ENCODE measurements at places on chromosomes 12 and 14. TPM values are rescaled to one million over a fixed set of nuclear protein-coding genes. Genes with fewer than 3 reads are reported as not detected.

CSAD gene
- total RNA-seq = 31.5 TPM

OTOGL gene
- not detected for total RNA-seq

KRT80 gene
- total RNA-seq = not detected

APOLD1 gene
- total RNA-seq = 0.88 TPM

LUM gene
- not detected for total RNA-seq

PGF gene
- total RNA-seq = not detected

CHGA gene
- total RNA-seq = not detected

DNA sequence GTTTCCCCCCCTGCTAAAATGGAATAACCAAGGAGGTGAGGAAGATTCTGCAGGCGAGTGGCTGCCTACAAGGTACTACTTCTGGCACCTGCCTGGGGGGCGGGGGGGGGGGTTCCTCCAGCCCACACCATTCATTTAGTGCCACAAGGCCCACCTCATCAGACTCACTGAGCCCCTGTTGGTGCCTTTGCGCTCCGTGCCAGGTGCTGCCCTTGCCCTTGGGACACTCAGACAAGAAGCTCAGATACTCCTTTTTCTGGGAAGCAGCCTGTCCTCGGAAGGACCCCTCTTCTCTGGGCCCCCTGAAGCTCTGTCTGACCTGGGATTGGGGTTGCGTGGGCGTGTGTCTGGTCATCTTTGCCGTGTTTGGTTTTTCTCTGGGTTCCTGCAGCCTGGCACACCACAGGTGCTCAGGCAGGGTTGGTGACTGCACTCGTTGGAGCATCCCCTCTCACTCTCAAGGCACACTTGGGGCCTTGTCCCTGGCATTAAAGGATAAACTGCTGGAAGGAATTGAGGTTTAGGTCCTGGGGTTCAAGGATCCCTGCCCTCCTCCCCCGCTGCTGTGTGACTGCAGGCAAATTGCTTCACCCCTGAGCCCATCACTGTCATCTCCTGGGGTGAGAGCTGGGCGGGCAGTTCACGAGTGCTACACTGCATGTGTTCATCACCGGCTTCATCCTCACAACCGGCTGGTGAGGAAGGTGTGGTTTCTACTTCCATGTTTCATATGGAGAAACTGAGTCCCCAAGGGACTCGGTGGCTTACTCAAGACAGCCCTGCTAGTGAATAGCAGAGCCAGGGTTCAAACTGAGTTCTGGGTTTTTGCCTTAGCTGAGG lies 16.9 kb downstream of the FAM222A start:
- no peak for DNase-seq

DNA sequence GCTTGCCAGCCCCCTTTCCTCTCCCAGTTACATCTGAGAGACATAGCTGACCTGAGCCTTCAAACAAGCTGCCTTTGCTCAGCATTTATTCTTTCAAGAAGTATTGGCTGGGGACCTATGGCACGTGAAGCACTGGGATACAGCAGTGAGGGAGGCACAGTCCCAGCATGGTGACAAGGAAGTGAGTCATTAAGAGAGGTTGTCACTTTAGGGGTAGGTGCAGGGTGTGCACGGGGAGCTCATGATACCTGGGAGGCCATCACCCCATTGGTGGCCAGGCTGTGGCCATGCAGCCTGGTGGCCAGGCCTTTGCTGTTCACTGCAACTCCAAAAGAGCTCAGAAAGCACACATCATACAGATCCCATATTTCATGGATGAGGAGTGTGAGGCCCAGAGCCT lies 5.7 kb upstream of the KRT75 start:
- DNase-seq = no peak

- DNase-seq = no peak
These were observed 77.3 kb upstream of the GRIN2B start for GRCh38 chr12:14058717-14059116.

DNA sequence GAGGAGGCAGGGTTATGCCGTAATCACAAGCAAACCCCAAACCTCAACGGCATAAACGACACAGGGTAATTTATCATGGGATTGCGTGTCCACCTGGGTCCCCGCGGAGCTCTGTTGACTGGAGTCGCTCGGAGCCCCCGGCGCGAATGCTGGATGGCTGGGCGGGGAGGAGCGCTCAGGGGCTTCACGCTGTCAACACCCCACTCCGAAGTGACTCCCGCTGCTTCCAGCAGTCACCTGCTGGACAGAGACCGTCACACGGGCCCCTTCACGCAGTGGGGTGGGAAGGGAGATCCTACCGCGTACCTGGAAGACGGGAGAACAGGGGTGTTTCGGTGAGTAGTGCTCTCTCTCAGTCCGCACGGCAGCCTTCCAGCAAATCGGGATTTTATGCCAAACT lies 4.4 kb upstream of the GALNT9 start:
- DNase-seq = no peak

GRCh38 chr12:102326982-102327381 lies 129.3 kb upstream of the PMCH start:
- no peak for DNase-seq

- no peak for DNase-seq
These were observed 16.2 kb downstream of the SYNE3 start for GRCh38 chr14:95500201-95500681.

DNA sequence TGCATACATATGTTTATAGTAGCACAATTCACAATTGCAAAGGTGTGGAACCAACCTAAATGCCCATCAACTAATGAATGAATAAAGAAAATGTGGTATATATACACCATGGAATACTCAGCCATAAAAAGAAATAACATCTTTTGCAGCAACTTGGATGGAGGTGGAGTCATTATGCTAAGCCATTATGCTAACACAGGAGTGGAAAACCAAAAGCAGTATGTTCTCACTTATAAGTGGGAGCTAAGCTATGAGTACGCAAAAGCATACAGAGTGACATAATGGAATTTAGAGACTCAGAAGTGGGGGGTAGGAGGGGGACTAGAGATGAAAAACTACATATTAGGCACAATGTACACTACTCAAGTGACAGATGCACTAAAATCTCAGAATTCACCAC lies 16.2 kb upstream of the SPTSSA start:
- no peak for DNase-seq

- DNase-seq = no peak
These were observed 1212.5 kb downstream of the GALC start for GRCh38 chr14:86780461-86780860.

DNA sequence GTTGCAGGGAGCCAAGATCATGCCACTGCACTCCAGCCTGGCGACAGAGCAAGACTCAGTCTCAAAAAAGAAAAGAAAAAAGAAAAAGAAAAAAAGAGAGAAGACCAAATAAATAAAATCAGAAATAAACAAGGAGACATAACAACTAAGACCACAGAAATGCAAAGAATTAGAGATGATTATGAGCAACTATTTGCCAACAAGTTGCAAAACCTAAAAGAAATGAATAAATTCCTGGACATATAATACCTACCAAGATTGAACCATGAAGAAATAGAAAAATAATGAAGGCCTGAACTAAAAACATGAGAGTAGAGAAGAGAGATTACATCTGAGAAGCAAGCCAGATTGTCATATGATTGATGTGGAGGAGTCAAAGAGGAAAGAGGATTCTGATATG lies 17.6 kb upstream of the EPS8 start:
- no peak for DNase-seq
